Stimulated activated memory B cell treated with anti-CD40 and anti-IgM and Interleukin-4, amounts not matched to agents 10 μg/mL and 1 μg/mL and 100 μg/mL, for 72 hours (primary cell): ENCODE measurements at places on chromosomes 5 and 9.

DNA sequence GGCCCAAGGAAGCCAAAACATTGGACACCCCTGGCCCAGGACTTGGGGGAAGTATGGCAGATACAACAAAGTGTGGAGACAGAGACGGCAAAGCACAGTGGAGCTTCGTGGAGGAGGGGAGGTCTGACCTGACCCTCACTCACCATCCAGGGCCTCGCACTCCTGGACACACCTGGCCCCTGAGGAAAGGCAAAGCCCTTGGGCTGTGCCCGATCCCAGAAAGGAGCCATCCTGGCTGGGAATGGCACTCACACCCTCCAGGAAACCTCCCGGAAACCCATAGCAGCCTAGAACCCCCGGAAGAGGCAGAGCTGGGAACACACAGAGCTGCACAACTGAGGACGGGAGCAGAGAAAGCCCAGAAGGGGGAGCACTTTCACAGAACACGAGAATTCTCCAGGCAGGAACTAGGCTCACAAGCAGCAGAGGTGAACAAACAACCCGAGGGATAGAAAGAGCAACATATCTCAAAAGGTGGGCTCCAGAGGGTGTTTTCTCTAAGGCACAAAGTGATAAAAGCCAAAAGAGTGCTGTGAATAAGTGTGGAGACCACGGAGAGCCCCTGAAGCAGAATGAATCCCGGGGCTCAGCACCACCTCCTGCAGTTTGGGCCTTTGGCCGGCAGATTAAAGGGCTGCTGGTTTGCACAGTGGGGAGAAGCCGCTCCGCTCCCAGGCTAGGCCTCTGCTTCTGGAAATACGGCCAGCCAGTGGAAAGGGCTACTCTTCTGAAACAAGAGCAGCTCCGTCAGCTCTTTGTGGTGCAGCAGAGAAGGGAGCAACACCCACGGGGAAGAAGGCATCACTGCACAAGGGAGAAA is 108.2 kb downstream of the UBE2R2 start:
- ATAC-seq, result no peak

DNA sequence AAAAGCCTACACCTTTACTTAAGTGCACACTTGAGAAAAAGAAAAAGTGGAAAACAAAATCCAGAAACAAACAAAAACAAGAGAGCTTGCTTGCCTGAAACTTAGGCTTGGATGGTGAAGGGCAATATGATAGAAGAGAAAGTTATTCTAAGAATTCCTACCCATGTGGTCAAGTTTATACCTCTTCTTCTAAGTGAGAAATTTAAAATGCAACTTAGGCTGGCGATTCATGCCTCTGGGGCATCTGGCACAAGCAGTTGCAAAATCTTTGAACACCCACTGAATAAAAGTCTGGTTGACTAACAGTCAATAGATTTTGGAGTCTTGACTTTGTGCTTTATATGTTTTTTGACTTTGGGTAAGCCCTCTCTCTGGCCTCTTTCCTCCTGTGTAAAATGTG is 239.6 kb downstream of the KDM4C start:
- ATAC-seq, result no peak

DNA sequence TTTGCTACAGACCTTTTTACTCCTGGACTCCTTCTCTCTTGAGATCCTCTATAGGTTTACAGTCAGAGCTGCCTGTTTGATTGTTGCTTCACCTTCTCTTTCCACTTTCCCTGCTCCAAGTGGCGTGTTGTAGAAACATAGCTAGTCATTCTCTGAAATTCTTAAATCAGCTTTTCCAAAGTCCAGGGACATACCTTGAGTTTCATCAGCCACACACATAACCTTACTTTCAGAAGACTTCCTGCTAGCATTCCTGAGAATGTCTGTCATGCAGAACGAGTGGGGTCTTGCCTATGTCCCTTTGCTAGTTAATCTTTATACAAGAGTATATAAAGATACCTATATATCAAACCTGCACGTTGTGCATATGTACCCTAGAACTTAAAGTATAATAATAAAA is 230.3 kb upstream of the ZNF462 start:
- ATAC-seq, result no peak

DNA sequence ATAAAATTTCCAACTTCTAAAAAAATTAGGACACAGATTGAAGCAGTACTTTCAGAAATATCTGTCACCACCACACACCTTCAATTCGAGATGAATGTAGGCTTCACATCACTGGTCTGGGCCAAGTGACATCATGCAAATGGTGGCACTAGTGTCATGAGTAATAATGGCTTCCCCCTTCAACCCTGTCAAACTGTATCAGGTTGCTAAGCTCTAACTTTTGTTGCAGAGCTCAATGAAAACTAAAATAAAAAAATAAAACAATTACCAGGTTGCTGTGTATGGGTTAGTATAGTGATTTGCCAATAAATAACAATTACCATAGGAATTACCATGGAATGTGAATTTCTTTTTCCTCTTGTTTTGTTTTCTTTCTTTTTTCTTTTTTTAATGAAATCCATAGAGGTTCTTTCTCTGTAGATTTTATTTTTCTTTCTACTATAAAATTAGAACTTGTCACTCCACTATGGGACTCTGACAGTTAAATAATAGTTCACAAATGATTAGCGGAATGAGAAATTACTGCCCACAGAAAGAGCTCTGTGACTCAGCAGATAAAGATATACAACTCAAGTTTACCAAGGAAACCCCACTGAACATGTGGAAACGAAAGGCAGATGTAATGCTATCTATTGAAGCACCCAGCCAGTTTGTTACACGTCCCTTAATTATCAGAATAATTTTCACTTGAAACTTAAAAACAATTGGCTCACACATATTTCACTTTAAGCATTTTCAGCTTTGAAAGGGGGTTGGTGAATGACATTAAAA is 783.8 kb upstream of the WWC1 start:
- ATAC-seq, result no peak

- no peak for ATAC-seq
Observed at GRCh38 chr9:72950875-72951442, 1.9 kb downstream of the ALDH1A1 start.

- ATAC-seq, result peak; percentile 51
Observed at GRCh38 chr9:71891557-71892189, 19.3 kb downstream of the ABHD17B start.

DNA sequence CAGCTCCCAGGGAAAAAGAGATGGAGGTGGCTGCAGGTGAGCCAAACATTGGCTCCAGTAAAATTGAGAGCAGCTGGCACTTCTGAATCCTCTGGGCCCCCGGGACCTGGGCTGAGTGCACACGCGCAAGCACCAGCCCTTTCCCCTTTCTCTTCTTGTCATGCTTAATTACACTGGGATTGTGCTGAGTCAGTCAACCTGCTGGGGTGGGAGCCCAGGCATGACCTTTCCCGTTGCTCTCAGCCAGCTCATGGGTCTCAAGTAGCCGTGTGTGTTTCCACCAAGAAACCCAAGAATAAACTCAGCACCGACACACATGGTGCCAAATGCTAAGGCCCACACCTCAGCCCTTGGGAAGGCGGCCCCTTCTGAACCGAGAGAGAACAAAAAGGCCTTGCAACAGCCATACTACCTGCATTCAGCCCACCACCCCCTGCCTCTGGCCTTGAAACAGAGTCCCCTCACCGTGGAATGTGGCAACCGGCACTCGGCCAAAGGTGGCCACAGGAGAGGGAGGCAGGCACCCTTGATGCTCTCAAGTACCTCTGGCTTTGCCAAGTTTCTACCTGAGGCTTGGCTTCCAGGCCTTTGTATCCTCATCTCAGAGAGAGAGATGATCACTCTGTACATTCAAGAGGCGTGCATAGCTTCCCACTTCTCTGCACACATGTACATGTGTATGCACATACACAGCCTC is 28.1 kb downstream of the SLIT3 start:
- ATAC-seq, result no peak

- ATAC-seq, result no peak
Observed at GRCh38 chr9:37995348-37995737, 73.7 kb downstream of the SHB start.

- no peak for ATAC-seq
Observed at GRCh38 chr5:12294151-12294550, 389.9 kb upstream of the CTNND2 start.

DNA sequence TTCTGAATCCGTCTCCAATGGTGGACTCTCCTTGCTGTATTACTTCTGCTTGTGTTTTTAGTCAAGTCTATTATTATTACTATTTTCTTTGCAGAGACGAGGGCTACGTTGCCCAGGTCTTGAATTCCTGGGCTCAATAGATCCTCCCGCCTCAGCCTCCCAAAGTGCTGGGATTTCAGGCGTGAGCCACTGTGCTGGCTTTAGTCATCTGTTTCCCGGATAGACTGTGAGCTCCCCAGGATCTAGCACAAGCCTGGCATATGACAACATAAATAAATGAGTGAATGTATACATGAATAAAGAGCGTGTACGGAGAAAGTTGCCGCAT is 439 bp upstream of the DDX46 start:
- no peak for ATAC-seq

DNA sequence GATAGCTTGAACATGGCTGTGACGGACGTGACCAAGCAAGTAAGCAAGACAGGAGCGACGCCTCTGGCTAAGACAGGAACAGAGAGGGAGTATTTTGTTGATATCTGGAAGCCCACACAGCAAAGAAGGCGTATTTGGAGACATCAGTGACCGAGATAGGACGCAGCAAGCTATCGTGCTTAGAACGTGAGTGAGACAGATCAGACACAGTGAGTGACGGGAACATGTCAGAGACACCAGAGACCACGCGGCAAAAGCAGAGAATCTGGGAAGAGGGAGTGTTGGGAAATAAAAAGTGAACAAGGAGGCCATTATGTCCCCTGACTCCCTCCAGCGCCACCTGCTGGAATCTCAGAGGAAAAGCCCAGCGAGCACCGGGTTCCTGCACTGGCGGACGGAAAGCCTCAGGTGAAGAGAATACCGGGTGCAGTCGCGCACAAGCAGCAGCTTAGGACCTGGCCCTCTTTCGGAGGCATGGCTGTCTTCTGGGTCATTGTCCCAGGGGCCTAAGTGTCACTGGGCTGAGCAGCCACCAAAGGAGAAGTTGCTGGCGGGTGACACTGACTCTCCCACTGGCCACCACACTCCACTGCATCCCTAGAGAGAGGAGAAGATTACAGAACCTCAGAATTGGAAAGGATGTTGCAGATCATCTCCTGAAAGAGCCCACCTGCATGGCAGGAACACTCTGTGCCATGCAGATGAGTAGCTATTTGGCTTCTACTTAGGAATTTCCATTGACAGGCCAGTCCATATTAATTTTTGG is 99.1 kb downstream of the FBXO38 start:
- peak; percentile 46 for ATAC-seq

DNA sequence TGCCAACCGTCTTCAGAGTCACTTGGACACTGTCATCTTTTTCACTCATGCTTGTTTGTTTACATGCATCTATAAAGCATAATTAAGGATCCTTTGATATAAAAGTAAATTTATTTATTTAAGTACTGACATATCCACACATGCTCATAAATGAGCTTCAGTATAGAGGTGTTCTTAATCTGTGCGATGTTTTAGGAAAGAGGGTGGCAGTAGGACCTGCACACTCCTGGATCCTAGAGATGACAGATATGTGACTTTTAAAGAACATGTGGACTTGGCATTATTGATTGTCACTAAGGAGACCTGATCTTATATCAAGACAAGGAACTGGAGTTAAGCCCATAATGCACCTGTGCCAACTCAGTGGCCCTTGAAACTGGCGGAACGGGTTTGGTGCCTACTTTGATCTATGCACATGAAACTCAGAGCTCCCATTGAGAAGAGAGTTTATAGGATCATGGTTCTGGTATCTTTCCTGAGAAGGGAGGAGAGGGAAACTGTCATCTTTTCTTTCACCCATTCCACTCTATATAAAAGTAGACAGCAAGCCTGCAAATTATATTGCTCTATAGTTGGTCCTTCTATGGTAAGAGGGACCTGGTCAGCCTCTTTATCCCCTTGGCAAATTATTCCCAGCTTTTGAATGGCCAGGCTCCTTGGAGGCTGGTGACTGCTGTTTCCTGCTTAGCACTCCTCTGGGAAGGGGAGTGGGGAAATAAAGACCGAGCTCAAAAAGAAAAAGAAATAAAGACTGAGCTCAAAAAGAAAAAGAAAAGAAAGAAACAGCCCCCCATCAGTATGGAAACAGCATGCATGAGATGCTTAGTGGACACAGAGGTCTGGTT is 57.8 kb upstream of the LIFR start:
- ATAC-seq, result no peak

- no peak for ATAC-seq
Observed at GRCh38 chr9:87255431-87256155, 242.1 kb upstream of the DAPK1 start.

- ATAC-seq, result no peak
Observed at GRCh38 chr9:126419475-126419874, 92.8 kb downstream of the MVB12B start.

- ATAC-seq, result no peak
Observed at GRCh38 chr9:123093141-123093540, 59.7 kb downstream of the GPR21 start.
